ENCODE measurements at places on chromosomes 16 and 17.

- no peak for DNase-seq
Observed at GRCh38 chr16:20868890-20869289, 31.3 kb downstream of the DCUN1D3 start.

DNA sequence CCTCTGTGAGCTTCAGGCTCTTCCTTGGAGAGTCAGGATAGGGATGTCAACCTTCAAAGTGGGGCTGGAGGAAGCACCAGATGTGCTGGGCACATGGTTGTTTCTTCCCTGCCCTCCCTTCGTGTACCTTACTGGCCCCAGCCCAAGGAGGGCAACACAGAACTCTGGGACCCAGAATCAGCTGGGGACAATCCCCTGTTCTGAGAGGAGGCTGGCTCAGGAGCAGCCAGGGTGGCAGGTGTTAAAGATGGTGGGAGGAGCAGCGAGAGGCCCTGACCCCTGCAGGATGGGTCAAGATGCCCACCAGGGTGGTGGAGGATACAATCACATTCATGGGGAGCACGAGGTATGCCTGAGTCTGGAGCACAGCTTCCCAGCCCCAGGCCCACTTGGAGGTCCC, 300.4 kb downstream of the ABCC12 start:
- no peak for DNase-seq

- no peak for DNase-seq
Observed at GRCh38 chr17:67253384-67253783, 8.4 kb upstream of the HELZ start.

GRCh38 chr17:29722411-29723198, 99.9 kb upstream of the CORO6 start:
- no peak for DNase-seq

GRCh38 chr16:788399-789126, at the start of gene CHTF18:
Gene CHTF18, plus strand, starts transcription at chr16:788620. Its CDS starts 65 bp downstream, at chr16:788685.
- peak; percentile 94 for DNase-seq

GRCh38 chr16:85010446-85010930, 847 bp downstream of the ZDHHC7 start:
- no peak for DNase-seq

DNA sequence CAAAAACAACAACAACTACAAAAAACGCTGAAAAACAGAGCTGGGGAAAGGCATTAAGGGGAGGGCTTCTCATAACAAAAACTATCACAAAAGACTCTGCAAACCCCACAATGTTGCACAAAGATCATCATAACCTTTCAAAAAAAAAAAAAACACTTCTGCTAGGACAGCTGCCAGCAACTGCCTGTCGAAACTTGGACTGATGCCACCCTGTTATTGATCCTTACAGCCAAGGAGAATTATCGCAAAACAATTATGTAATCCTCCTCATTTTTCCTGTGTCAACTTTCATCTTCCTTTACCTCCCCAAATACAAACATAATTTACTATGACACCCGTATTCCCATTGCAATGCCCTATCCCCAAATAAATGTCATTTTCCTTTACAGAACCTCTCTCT, 9.3 kb downstream of the CCDC40 start:
- no peak for DNase-seq

DNA sequence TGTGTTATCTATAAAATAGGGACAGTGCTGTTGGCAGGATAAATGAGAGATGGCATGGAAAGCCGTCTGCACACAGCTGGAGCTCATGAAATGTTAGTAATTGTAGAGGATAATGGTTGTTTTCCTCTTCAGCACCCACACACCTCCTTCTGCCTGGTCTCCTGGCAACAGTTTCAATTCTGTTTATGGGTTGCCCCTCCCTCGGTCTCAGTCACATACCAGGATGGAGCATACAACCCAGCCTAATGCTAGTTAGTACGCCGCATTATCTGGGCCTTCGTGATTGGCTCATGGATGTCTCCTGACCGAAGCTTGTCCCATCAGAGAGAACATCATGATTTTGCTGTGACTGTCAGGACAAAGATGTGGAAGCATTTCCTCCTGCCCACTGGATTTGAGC, 126.2 kb upstream of the WSCD1 start:
- DNase-seq, result no peak

- peak; percentile 17 for DNase-seq
Observed at GRCh38 chr16:58425756-58426494, 33.7 kb downstream of the GINS3 start.

GRCh38 chr16:88872650-88873331, 6.3 kb upstream of the PABPN1L start:
- no peak for DNase-seq

- peak; percentile 64 for DNase-seq
Observed at GRCh38 chr17:79082311-79083190, 7.9 kb downstream of the ENGASE start.

- no peak for DNase-seq
Observed at GRCh38 chr17:31448467-31449077, 57.1 kb downstream of the RAB11FIP4 start.

GRCh38 chr17:35879773-35880654, at the start of gene CCL5:
Gene CCL5, minus strand, starts transcription at chr17:35880360.
- peak; percentile 43 for DNase-seq

- DNase-seq, result peak; percentile 80
Observed at GRCh38 chr17:14197586-14197985, 39.1 kb downstream of the CDRT15 start.

DNA sequence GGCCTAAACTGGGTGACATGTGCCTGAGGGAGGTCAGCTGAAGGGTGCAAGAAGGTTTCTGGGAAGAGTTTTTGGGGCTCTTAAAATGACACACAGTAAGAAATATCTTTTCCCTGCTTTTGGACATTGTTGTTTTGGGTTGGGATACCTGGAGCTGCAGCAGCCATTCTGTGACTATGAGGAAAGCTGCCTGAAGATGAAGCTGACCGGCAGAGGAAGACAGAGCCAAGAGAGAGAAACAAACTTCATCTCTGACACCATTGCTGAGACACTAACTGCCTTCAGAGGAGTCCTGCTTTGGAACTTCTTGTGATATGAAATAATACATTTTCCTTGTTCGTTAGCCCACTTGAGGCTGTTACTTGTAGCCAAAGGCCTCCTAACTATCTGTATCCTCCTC, 8.8 kb upstream of the WNT3 start:
- DNase-seq, result no peak

DNA sequence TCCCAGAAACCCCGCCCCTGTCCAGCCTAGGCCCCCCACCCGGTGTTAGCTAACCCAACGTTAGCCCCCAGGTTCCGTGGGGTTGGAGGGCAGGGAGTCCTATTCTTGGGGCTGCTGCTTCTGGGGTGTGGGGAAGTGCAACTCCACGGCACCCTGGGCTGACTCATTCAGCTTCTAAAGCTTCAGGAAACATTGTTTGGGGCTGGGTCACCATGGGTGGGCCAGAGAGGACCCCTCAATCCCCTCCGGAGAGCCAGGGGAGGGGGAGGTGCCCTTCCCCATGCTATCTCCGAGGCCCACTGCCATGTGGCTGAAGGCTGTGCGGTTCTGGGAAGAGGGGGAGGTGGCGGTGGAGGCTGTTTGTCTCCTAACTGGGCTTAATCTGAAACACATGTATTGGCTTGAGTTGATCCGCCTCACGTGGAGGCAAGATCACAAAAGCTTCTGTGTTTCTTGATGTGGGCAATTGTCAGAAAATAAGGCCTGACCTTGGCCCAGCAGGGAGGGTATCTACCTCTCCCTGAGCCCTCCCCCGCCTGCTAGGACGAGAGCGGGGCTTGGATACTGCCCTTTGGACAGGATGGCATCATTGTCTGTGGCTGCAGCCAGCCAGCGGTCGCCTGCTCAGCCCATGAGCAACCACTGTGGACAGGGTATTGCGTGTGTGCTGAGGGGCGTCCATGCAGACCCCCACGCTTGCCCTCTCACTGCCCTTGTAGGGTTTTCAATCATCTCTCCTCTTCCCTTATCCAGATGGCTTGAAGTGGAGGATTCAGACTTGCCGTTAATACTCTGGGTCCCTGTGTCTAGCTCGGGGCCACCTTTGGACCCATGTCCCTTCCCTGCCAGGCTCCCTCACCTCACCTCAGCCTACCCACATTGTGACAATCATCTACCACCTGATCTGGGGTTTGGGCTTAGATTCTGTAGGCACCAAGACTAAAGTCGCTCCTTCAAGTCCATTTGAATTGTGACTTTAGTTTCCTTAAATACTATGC, 1.3 kb downstream of the SERPINF1 start:
- DNase-seq, result no peak

GRCh38 chr16:31301708-31302400, 42.1 kb downstream of the ITGAM start:
- peak; percentile 18 for DNase-seq

DNA sequence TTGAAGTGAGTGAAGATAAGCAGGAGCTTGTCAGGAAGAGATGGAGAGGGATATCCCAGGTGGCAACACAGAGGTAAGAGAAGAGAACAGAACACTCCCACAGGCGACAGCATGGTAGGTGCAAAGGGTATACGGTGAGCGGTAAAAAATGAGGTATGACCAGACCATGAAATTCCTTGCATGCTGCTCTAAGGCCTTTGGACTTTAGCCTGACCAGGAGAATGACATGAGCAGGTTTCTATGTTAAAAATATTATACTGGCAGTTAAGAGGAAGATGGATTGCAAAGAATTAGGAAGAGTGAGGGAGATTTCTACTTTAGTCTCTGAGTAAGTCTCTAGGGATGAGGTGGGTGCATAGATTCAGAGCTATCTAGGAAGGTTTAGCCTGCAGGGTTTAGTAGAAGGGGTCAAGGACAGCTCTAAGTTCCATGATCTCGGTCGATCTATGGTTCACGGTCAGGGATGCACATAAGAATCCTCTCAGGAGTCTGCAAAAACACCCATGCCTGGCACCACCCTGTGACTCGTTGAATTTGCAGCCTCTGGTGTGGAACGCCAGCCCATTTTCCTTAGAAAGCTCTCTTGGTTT, 65.7 kb downstream of the HLF start:
- no peak for DNase-seq

DNA sequence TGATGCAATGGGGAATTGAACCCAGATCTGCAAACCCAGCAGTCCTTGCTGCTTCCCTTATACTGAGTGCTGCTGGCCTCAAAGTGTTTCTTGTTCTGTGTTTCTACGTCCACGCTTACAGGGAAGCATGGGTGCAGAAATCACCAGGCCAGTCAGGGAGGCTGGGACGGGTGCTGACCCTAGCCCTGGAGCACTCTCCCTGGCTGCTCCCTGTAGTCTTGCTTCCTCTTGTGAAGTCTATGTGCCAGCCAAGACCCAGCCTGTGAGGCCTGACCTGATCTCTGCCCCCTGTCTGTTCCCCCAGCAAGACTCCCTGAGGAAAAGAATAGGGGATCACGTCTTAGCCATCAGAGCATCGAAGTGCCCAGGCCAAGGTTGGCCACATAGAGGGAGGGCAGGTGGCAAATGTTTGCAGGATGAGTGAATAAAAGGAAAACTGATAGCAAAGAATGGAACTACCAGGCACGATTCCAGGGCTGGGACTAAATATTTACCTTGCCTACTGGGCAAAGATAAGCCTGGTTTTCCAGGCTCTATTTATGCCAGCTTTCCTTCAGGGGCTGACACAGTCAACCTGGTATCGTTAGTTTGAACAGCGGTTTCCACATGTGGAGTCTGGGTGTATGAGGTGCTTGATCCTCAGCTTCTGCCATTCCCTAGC, 41.2 kb upstream of the RHOT1 start:
- DNase-seq, result no peak

- no peak for DNase-seq
Observed at GRCh38 chr17:28963055-28963611, 11.8 kb upstream of the PHF12 start.

- DNase-seq, result peak; percentile 36
Observed at GRCh38 chr17:75047398-75048098, 523 bp downstream of the KCTD2 start.

DNA sequence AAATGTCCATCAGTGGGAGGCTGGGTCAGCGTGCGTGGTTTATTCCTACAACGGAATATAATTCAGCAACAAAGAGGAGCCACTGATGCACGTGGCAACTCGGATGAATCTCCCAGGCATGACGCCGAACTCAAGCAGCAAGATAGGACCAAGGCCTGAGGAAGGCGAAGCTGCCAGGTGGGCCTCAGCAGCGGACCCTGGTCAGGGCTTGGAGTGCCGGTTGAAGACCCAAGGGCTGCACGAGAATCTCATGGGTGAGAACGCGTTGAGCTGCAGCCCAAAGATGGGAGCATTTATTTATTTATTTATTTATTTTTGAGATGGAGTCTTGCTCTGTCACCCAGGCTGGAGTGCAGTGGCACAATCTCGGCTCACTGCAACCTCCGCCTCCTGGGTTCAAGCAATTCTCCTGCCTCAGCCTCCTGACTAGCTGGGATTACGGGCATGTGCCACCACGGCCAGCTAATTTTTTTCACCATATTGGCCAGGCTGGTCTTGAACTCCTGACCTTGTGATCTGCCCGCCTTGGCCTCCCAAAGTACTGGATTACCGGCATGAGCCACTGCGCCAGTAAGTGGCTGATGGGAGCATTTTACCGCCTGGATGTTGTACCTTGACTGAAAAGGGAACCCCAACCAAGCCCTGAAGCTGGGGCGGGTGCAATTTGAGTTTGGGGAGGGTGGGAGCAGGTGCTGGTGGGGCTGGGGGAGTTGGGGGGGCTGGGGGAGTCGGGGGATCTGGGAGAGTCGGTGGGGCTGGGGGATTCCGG, 18.1 kb upstream of the BAHCC1 start:
- DNase-seq, result no peak

DNA sequence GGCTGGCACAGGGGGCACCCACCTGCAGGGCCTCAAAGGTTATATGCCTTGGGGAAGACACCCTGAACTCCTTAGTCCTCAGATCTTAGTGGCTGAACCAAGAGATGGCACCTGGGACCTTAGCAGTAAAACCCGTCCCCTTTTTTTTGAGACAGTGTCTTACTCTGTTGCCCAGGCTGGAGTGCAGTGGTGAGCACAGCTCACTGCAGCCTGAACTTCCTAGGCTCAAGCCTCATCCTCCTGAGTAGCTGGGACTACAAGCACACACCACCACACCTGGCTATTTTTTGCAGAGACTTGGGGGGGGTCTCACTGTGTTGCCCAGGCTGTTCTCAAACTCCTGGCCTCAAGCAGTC, 237.2 kb downstream of the MRTFB start:
- no peak for DNase-seq

DNA sequence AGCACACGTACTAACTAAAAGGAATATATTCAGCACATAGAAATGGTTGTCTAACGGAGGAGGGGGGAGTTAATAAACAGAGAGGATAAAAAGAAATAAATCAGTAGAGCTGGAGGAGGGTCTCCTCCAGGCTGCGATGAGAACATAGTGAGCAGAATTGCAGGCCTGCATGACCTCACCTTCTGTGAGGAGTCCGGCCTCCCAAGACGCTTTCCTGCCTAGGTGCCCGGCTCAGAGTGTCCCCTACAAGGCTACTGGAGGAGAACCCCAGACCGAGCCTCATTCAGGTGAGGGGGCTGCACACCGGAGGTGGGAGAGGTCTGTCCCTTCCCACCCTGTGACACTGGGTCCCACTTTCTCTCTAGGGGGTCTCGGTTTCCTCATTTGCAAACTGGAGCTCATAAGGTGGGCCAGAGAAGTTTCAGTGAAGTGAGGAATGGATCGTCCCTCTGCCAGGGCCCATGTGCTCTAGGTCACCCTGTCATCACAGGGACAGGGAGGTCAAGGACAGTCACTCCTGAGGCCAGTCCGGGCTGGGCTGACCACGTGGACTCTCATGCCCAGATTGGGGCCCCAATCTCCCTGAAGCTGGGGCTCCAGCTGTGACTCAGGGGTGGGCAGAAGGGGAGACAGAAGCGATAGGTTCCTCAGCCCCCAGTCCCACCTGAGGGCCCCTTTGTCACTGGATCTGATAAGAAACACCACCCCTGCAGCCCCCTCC, 3.3 kb upstream of the HBM start:
- no peak for DNase-seq

GRCh38 chr17:69468207-69468606, 53.7 kb downstream of the MAP2K6 start:
- DNase-seq, result no peak

Measured in activated CD4-positive, alpha-beta T cell treated with anti-CD3 and anti-CD28 coated beads for 48 hours (primary cell).